ENCODE measurements at places on chromosomes 5 and 9.
A peak's percentile ranks its signal among the peaks of the same experiment; 100 is the strongest.

GRCh38 chr5:17238521-17239041, 21.1 kb downstream of the BASP1 start:
- peak; percentile 25 for DNase-seq

- DNase-seq = no peak
These were observed 42.1 kb downstream of the CDC42SE2 start for GRCh38 chr5:131305906-131306305.

DNA sequence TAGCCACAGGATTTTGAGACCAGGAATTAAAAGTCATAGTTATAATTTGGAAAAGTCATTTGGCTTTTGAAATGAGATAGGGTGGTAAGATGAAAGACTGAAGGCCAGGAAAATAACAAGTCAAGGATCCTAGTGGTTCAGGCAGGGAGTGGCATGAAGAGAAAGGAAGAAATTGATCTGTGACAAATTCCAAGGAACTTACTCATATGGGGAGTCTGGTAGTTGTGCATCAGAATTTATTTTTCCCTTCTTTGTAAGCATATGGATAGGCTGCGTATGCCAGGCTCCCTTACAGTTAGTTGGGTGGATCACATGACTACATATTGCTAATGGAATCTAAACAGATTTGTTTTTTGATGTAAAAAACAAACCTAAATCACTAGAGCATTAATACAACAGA, 21.0 kb downstream of the ISL1 start:
- no peak for DNase-seq

- DNase-seq = no peak
These were observed 438.1 kb downstream of the MAT2B start for GRCh38 chr5:163943546-163943945.

- DNase-seq = no peak
These were observed 188.6 kb downstream of the PDE4D start for GRCh38 chr5:59704936-59705335.

DNA sequence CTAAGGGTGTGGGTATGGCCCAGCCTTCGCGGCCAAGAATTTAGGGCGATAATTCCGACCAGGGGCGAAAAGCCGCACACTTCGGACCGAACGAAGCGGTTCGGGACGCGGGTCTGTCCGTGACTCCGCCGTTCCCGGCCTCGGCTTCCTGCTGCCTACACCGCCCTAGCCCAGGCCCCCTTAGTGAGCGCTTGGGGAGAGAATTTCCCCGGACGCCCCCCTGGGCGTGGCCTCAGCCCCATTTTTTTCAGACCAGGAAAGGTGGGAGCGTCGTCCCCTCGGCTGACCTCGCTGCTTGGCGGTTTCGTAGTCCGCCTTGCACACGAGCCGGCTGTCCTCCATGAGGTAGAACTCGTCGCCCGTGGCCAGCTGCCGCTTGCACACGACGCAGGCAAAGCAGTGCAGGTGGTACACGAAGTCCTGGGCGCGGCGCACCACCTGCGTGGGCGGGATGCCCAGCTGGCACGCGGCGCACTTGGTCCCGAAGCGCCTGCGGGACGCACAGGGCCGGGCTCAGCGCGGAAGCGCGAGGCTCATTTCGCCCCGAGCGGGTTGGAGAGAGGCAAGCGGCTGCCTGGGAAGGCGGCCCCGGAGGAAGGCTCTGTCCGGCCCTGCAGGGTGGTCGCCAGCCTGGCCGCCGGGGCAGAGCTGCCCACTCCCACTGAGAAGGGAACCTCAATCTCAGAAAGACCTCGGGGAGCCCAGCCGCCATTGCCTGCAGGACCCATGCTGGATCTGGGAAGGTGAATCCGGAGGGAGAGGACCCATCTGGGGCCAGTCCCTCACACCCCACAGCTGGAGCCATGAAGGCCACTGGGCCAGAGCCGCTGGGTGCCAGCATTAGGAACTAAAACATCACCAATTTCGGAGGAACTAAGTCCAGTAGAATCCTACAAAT, 5.3 kb downstream of the LHX3 start:
- no peak for DNase-seq

DNA sequence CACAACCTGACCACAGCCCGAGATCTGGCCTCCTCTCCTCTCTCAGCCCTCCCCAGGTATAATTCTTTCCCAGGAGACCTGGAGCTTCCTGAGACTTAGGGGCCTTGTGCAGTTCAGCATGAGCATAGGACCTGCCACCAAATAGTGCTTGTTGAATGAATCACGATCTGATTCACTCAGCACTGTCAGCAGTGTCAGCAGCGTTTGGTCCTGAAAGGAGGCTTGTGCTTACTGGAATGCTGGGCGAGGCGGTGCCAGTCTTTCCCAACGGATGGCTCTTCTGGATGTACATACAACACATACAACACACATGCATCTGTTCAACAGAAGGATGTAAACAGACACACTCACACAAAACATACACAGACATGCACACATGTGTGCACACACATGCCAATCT, 173.3 kb downstream of the COL23A1 start:
- DNase-seq = no peak

DNA sequence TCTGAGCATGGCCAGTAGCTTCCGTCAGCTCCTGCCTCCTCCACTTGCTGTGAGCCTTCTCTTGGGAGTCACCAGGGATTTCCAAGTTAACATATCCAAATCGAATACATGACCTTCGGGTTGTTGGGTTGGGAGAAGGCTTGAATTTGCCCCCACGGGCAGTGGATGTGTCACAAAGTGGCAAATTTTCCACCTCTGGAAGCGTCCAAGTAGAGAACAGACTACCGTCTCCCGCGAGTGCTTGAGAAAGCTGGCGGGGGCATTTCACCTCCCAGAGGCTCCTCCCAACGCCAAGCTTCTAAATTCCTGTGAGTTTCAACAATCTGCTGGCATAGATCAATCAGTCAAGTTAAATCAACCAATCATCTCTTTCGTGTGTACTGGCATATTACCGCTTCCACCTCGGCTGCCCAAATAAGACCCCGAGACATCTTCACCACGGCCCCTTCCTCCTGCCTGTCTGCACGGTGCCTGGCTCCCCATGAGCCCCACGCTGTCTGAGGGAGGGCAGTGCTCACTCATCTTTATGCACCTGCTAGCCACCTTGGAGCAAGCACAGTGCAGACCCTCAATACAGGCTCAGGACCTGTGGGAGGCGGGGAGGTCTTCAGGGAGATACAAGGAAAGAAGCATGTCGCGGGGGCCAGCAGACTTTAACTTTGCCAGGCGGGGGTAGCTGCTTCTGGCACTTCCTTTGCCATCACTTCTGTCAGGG, 79.1 kb downstream of the MRPL36 start:
- DNase-seq = no peak

- no peak for DNase-seq
These were observed 259.2 kb downstream of the FBXL17 start for GRCh38 chr5:108122702-108123101.

DNA sequence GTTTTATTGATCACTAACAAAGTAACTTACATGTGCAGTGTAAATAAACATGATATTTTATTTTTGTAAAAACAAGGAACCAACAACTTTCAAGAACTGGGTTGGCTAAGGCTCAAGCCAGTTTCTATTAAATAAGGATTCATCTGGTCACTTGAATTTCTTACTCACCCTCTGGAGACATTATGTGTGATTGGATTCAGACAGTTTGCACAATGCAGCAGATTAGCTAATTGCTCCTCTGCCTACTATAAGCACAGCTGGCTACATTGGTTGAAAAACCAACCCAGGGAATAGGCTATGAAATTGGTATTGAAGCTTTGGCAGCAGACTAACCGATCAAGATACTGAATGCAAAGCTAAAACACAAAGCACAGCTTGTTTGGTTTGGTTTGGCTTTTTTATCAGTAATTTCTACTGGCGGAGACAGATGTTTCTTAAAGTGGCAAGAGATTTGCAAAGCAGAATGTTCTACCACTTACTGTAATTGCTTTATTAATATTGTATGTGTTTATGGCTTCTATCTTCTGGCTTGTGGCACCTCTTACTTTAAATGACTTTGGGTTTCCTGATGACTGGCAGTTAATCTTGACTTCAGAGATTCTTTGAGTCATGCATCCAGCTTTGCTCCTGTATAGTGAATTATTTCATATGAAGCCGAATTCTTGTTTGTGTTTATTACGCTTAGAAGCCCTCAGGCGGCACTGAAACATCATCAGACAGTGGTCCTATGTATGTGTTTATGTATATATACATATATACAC, 231.5 kb downstream of the MPDZ start:
- no peak for DNase-seq

DNA sequence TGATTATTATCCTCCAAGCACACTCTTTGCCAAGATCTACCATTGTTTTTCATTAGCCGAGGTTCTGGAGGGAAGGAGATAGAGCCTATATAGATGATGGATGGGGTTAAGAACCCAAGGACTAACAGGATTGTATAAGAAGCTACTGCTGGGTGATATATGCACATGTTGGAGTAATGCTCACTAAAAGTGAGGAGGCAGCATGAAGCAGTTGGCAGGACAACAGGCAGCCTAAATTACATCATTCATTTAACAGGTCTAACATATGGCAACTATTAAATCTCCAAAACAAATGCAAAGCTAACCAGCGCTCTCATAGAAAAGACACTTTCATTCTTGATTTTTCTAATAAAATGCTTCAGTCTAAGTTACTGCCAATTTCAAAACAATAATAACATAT, 293.2 kb downstream of the EPB41L4A start:
- DNase-seq = no peak

DNA sequence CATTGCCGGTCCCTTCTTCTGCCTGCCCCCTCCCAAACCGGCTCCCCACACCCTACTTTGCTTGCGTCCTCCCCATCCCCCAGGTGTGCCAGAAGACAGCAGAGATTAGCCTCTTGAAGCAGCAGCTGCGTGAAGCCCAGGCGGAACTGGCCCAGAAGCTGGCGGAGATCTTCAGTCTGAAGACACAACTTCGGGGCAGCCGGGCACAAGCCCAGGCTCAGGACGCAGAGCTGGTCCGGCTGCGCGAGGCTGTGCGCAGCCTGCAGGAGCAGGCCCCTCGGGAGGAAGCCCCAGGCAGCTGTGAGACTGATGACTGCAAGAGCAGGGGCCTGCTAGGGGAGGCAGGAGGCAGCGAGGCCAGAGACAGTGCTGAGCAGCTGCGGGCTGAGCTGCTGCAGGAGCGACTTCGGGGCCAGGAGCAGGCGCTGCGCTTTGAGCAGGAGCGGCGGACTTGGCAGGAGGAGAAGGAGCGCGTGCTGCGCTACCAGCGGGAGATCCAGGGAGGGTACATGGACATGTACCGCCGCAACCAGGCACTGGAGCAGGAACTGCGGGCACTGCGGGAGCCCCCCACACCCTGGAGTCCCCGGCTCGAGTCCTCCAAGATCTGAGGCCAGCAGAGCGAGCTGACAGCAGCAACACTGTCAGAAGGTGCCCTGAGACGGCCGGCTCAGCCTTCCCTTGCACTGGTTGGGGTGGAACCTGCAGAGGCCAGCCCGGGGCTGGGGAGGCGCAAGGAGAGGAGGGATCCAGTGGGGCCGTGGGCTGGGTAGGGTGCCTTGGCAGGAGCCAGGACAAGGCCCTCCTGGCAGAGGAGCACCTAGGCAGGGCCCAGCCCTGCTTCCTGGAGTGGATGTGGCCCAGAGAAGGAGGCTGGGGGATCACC, 8.3 kb downstream of the N4BP3 start:
- DNase-seq = no peak

GRCh38 chr9:13266167-13266566, 13.3 kb downstream of the MPDZ start:
- no peak for DNase-seq

GRCh38 chr9:71042448-71042990, 78.9 kb downstream of the TRPM3 start:
- DNase-seq = no peak

GRCh38 chr5:168073311-168073710, 218.1 kb upstream of the WWC1 start:
- no peak for DNase-seq

GRCh38 chr5:92402956-92403702, 1020.0 kb upstream of the ARRDC3 start:
- no peak for DNase-seq

DNA sequence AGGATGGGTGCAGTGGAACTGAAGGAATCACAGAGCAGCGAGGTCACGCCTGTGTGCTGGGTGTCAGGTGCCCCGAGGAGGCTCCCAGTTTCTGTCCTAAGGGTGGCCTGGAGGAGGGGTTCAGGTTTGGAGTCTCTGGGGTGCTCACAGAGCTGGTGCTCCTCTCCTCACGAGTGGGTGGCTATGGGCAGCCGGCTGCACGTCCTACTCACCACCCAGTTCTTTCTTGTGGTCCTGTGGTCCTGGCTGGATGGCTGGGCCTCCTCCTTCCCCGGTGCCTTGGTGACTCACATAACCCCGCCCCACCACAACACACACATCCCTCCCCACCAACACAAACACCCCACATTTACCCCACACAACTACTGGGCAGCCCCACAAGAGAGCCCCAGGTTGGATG, 9.9 kb upstream of the PTGS1 start:
- DNase-seq = no peak

DNA sequence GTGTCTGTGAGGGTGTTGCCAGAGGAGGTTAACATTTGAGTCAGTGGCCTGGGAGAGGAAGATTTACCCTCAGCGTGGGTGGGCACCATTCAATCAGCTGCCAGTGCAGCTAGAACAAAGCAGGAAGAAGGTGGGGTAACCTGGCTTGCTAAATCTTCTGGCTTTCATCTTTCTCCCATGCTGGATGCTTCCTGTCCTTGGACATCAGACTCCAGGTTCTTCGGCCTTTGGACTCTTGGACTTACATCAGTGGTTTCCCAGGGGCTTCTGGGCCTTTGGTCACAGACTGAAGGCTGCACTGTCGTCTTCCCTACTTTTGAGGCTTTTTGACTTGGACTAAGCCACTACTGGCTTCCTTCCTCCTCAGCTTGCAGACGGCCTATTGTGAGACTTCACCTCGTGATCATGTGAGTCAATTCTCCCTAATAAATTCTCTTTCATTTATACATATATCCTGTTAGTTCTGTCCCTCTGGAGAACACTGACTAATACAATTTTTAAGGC, 38.1 kb downstream of the PBX3 start:
- no peak for DNase-seq

GRCh38 chr5:75965292-75965691, 117.9 kb upstream of the SV2C start:
- no peak for DNase-seq

DNA sequence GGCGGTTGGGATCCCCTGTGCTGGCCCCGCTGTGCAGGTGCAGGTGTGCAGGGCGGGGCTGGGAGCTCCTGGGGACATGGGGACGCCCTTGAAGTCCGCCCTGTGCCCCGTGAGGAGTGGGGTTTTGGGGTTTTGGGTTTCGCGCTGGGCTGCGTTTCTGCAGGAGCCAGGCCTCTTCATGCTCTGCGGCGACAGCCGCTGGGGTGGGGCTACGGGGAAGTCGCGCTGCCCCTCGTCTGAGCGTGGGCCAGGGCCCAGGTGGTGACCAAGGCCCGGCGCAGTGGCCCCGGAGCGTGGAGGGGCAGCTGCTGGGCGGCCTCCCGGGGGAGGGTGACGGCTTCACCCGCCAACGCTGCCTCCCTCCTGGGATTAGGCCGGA, 47.8 kb upstream of the IRX4 start:
- no peak for DNase-seq
